GM12865 (cell line): ENCODE measurements at places on chromosomes 2 and 18.

DNA sequence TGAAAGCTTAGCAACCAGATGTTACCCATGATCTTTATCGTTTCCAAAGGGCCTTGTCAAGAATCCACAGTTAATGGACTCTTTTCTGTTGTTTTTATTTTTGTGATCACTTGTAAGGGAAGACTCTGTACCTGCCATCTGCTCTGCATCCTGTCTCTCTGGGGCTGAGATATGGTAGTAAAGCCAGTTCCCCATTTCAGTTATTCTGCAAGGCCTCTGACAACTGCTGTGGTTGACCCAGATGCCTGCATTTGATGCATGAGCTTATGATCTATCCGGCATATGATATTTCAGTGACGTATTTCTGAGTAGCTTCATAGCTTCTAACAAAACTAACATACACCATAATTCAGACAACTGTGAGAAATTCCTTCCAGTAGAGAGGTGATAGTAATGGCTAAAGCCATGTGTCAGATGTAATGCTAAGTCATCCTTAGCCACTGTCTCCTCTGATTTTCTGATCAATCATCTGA lies 105.1 kb downstream of the TPO start:
- no peak for DNase-seq

DNA sequence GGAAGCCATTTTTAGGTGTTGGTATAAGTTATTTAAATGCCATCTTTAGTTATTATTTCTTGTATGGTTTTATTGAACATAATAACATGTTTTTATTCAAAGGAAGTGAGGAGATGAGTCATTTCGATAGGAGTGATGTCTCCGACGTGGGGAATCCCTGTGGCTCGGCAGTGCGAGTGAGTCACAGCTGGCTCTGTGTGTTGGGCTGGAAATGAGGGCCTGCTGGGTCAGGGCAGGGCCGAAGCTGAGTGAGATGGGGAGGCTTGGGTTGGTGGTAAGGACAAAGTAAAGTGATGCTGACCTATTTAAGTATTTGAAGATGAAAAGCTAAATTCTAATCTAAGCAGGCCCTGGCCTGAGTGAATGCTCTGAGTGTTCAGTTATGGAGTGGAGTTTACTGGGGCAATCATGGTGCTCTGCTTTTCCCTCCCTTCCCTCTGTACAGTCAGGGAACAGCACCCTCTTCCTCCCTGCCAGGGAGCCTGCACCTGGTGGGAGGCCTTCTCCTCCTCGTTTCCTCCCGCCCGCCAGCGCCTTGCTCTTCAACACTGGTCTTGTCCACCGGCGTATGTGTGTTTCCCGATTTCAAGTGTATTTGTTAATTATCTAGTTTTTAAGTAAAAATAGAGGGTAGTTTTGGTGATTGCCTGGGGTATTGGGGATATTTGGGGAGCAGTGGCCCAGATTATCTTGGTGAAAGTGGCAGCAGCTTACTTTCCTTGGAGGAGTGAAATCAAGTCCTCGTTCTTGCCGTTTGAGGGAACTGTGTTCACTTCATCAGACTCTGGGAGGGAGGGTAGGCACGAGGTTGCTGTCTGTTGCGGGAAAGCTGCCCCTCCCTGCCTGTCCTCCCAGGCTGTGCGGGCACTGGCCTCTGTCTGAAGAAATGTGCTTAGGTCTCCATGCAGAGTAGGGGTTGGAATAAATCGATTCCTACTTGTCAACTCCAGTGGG lies 157.0 kb downstream of the LDLRAD4 start:
- peak; percentile 83 for DNase-seq

GRCh38 chr18:6434987-6435709 lies 20.4 kb upstream of the L3MBTL4 start:
- no peak for DNase-seq

DNA sequence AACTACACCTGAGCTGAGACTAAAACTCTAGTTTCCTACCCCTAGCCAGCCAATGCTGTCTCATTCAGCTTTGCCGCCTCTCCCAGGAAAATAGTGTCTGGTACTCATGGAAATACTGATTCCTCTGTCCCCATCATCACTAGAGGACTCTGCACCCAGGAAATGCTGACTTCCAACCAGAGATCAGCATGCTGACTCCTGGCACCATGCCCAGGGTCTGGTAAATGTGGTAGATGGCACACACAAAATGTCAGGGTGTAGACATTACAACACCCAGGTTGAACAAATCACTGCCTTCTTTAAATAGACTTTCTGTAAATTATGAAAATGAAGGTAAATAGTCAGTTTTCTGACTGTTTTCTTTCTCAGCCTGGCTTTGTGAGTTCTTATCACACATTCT lies 307.3 kb upstream of the CHAC2 start:
- no peak for DNase-seq

- no peak for DNase-seq
Observed at GRCh38 chr2:109438146-109438545, 175.6 kb downstream of the SEPTIN10 start.

GRCh38 chr2:11873356-11874154 lies 127.1 kb downstream of the LPIN1 start:
- no peak for DNase-seq

DNA sequence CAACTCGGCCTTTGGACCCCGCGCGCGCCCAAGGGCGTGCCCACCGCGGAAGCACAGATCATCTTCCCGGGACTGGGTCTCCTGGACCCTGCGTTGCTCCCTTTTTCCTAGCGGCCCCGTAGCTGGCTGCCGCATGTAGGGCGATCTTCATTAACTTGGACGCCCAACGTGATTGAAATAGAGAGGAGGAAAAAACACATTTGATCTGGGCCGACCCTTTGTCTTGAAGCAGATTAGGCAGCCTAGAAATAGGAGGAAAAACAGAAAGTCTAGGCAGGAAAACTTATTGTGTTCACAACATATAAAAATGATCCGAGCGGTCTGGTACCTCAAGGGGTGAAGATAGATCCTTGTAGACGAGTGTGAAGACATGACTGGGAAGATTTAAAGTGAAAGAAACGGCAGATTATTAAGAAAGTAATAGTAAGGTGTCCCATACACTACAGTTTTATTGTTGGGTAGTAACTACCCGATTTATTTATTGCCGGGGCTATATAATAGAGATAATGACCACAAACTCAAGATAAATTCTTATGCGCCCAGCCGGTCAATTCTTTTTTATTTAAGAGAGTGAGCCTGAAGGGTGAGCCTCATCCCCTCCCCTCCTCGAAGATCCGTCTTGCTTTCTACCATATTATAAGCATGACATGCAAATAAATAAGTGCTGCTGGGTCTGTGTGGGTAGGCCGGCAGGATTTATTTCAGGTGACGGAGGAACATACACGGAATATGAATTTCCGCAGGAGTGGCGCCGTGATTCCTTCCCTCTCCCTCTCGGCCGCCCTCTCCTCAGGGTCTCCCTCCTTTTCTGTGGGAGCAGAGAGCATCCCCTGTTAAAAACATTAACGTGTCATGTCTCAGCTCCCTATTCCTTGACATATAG lies 147.4 kb downstream of the MEIS1 start:
- DNase-seq: no peak

- no peak for DNase-seq
Observed at GRCh38 chr2:207683438-207683837, 28.0 kb upstream of the CCNYL1 start.

- no peak for DNase-seq
Observed at GRCh38 chr2:3115301-3116042, 262.1 kb downstream of the EIPR1 start.

DNA sequence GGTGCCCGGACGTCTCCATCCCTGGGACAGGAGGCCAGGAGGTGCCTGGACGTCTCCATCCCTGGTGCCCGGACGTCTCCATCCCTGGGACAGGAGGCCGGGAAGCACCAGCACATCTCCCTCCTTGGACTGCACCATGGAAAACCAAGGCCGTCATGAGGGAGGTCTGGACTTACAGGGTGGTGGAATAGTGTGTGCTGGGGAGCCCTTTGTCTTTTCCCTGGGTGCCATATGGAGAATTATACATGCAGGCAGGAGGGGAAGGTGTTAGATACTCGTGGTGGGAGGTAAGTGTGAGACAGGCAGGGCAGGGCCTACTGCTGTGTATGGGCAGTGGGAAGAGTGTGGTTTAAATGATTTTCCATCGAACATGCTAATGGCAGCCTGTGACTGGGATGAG lies 52.9 kb downstream of the RTP5 start:
- DNase-seq: no peak

- DNase-seq: no peak
Observed at GRCh38 chr18:24300703-24301102, 96.9 kb downstream of the OSBPL1A start.

DNA sequence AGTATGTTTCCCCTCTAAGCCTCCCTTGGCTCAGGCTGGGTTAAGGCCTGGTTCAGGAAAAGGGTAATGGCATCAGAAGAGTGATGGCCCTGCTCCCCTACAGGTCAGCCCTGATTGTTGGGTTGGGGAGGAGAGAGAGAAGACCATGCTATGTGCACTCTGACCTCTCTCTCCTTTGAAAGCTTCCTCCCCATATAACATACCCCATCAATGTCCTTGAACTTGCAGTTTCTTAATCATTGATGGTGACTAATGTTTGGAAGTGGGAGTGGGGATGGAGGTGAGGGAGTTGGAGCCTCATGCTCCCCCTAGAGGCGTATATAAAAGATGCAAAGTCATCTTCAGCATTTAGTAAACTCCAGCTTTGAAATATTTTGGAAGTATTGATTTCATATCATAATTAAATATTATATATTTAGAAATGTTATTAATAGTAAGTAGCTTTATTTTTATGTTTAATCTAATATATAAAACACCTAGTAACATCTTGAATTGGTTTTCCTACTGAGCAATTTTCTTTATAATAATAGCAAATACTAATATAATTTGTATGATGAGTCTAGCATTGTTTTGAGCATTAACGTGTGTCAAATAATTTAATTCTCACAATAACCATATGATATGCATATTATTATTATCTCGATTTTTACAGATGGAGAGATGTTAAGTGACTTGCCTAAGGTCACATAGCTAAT lies 8.8 kb downstream of the PLCL1 start:
- peak; percentile 16 for DNase-seq

DNA sequence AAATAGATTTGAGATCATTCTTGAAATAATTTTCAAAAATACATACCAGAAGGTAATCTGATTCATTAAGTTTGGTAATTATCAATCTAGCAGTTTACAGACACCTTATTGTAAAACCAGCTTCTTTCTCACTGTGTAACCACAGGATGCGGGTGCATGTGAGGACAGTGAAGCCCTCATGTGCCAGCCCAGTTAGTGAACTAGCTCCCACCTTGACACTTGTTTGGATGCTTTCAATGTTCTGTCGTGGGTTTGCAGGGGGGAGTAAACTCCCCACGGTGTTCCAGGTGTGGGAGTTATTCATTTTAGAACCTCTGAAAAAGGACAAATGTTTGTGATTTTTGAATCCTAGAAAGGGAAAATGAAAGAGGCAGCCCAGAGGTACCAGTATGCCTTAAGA lies 59.0 kb downstream of the WDSUB1 start:
- no peak for DNase-seq

DNA sequence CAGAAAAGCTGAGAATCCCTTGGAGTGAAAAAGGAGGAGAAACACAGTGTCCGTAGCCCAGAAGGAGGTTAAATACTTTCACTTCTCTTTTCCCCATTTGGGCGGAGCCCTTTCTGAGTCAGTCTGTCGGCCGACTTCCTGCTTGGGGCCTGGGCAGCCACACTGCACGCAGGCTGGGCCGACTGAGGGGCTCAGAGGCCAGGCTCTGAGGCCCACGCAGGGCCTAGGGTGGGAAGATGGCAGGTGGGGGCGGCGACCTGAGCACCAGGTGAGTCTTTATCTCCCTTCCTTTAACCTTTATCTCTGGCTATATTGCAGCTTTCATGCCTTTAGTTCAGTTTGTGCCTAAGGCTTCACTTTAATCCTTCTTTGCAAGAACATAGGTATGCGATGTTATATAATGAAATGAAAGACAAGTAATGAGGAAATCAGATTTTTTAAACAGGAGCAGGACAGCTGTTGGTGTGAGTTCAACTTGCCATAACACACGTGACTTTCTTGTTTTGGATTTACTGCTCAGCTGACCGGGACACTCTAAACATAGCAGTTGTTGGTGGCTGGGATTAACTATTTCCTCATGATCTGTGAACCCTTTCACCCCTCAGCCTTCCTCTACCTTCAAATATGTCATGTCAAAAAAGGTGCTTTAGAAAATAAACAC lies at the start of gene SP100:
TSS of gene SP100 (plus strand) at position 141 of the 661 bp plus-strand sequence. CDS start at position 237, 96 bp downstream.
- DNase-seq: peak; percentile 94

DNA sequence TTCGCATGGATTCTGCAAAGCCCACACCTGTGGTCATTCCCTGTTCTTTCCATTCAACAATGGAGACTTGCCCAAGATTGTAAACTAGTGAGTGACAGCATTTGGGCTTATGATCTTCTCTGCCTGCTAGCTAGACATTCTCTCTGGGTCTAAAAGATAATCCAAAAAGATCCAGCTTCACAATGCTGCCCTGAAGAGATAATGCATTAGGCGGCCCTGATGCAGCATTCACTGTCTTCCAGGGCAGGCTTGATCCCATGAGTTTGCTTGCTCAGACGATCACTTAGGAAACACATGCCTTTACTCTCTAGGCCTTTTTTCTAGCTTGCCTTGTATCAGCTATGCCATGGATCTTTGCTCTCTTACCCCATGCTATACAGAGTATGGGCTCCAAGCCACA lies 196.1 kb downstream of the SETBP1 start:
- no peak for DNase-seq

DNA sequence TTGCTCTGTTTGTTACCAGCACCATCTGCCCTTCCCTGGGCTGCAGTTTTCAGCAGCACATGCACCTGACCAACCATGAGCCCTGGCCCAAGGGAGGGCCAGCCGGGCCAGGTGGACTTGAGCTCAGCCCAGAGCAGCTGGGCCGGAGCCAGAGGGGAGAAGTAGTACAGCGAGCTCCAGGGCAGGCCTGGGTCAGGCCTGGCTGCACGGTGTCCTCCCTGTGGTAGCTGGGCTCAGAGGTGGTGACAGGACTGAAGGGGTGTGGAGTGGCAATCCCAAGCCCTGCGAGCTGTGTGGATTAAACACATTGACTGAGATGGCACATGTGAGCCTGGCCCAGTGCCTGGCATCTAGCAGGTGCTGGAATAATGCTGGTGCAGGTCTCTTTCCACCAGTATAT lies 222.2 kb downstream of the GLI2 start:
- no peak for DNase-seq

DNA sequence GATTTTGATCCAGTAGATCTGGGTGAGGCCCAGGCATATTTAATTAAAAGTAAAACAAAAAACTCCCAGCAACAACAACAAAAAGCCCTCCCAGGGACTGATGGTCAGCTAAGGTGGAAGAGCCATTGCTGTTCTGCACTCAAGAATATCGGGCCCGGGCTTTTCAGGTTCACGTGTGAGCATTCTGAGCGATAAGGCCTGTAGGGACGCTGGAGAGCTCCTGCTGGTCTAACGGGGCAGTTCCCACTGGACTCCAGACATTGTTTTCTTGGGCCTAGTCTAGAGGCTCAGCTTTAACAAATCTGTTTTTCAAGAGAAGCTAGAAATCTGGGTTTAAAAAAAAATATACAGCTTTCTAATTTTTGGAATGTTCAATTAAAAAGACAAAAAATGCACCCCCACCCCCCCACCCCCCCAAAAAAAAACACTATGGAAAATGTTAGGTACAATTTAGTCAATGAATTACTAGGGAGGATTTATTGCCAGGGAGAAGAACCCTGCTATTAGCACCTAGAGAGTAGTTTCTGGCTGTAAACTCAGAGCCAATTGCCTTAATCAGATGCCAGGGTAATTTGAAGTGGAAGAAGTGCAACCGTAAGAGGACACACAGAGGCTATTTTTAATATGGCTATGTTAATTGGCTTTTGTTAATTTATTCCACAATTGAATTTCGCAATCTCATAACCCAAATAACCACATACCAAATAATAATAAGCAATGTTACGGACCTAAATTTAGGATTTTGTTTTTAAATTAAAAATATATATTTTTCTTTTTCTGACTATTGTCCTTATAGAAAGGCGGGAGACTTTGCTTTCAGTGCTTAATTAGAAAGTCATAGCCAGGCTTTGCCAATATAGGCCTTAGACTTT lies 78.9 kb downstream of the MAP4K4 start:
- no peak for DNase-seq

GRCh38 chr18:13300029-13300428 lies 81.5 kb downstream of the LDLRAD4 start:
- DNase-seq: no peak
